ENCODE measurements at places on chromosomes 2 and 18.

DNA sequence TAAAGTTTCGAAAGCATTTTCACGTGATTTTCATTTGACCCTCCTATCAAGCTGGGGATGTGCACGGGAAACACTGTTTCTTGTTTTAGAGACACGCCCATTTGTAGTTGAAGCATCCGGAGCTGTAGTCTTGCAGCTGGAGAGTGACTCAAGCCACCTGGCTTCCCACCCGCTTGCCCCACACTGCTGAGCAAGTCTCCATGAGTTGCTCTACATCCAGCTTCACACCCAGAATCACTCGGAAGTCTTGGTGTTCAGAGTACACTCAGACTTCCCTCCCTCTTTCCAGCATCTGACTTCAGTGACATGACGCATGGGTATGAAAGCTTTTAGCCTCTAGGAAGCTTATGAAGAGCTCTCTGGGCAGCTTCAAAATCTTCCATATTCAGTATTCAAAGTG, 262.4 kb downstream of the NBAS start:
- no peak for DNase-seq

- no peak for DNase-seq
Observed at GRCh38 chr2:191169456-191170300, 18.9 kb upstream of the STAT4 start.

- DNase-seq = peak; percentile 76
Observed at GRCh38 chr2:11344956-11345677, 681 bp upstream of the ROCK2 start.

DNA sequence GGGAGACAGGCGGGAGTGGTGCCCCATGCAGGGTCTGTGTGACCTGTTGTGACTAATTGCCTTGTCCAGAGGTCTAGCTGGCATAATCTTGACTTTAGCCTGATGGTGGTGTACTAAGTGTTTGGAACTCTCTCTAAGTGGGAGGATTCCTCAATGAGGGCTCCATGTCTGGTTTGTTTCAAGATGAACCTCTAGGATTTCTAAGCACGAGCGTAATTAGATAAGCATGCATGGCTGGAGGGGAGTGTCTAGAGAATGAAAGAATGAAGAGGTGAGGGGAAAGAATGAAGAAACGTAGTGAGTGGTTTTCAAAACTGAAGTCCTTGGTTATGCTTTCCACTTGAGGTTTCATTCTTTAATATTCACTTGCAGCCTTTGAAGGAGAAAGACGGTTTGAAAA, 833.2 kb upstream of the GYPC start:
- DNase-seq = no peak

DNA sequence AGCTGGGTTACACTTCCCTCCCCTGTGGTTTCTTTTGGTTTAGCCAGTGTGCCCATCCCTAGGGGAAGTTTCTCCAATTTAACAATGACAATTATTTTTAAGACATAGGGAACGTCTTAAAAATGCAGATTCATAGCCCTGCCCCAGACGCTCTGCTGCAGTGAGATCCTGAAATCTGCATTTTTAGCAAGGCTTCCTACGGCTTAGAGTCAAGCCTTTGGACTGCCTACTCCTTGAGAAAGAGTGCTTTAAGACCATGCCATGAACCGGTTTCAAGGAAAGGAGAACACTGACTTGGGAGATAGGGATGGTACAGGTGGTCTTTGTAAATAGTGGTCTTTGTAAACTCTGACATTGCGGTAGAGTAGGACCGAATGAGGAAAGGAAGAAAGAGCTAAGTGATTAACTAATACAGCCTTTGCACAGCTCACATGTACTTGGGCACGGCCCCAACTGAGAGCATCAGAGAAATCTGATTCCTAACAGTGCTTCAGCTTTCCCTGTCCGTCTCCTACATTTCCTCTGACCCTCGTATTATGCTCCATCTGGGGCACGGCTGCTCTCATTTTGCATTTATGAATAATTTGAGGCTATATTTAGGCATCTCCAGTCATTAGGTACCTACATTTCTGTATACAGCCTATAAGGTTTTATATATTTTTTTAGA, 217.6 kb upstream of the TANK start:
- peak; percentile 15 for DNase-seq

DNA sequence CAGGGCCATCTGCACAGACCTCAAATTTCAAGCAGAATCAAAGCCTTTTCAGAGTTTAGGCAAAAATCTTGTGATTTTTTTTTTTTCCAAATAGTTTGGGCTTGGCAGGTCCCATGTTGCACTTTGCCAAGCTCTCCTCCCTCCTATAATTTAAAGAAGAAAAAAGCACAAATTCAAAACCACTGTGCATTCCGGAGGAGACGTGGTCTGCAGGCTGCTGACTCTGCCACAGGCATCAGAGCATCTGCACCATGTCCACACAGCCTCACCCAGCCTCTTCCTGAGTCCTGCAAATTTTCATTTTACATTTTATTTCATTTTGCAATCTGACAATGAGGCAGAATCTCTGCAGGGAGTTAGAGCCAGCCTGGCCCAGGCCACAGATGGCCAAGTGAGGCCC, 15.7 kb upstream of the GPC1 start:
- DNase-seq = no peak

GRCh38 chr18:961644-962355, 57.1 kb downstream of the ADCYAP1 start:
- DNase-seq = peak; percentile 16

DNA sequence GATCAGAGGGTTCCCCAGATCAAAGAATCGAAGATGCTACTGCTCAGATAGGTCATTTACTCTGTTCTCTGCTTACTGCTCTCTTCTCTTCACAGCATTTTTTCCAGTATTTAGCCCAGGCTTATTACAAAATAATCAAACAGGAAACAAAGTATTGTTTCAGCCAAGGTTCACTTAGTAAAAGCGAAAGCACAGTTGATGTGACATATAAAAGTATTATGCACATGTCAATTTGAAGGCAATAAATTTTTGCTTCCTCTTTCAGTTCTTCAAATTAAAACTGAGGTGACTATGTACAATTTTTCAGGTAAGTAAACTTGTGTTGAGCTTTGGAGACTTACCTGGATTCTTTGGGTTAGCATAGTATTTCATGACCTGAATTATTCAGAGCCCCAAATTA, 262.8 kb upstream of the CHST9 start:
- no peak for DNase-seq

DNA sequence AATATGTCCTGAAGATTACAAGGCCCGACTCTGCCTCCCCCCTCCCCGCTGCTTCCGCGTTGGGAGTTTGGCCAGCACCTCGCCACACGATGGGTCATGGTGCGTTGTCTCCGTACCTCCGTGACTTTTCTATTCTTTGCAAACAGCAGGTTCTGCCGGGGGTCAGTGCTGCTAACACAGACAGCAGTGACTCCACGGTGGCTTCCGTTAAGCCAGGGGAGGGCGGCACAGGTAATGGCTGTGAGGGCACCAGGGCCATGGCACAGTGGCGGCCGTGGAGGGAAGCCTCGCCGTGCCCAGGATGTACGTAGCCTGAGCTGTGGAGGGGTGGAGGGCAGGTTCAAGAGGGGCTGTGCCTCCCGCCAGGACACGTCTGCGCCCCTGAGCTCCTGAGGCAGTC, 115.5 kb downstream of the NFATC1 start:
- no peak for DNase-seq

GRCh38 chr2:209767316-209767715, 4.3 kb upstream of the UNC80 start:
- DNase-seq = no peak

- DNase-seq = no peak
Observed at GRCh38 chr2:71150082-71150816, 19.8 kb downstream of the MPHOSPH10 start.

- DNase-seq = no peak
Observed at GRCh38 chr2:162126111-162126519, 25.9 kb downstream of the GCG start.

DNA sequence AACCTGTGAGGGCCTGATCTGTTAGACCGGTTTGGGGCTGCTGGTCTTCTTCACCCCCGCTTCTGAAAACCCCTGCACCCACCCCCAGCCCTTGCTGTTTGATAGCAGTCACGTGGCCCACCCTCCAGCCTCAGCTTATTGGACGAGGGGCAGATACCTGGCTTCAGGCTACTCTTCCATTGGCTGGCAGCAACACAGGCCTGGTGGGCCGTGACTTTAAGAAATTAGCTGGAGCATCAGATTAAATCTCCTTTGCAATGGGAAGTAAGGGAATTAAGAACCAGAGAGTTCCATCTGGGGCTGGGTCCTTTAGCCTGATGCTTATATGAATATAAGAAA, 107.3 kb downstream of the KLHL29 start:
- no peak for DNase-seq

DNA sequence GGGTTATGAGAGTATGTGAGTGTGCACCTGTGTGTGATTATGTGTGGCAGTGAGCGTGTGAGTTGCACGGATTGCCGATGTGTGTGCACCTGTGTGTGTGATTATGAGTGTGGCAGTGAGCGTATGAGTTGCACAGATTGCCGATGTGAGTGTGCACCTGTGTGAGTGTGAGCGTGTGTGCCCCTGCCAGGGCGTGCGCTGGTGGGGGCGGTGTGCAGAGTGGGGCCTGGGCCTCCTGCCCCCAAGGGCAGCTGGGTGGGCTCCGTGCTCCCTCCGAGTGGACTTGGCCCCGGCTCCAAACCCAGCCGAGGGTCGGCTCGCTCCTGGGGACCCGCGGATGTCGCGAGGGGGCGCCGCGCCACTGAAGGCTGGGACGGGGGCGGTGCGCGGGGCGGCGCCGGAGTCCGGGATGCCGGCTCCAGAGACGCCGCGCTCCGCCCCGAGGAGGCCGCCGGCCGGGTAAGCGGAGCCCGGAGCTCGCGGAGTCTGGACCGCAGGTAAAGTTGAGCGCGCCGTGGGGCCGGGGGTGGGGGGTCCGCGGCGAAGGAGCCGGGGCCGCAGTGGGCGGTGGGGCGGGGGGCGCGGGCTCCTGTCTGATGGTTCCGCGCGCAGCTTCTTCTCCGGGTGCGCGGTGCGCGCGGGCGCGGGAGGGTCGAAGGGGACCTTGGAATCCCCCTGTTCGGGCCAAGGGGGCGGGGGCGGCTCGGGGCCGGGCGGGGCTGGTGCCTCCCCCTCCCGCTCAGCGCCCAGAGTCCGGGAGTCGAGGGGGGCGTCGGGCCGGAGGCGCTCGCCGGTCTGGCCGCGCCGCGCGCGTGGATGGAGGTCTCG, at the start of gene KCNG2:
Gene KCNG2, plus strand, starts transcription at position 421 of the 828 bp plus-strand sequence. CDS start 65,730 bp downstream, outside the sequence.
- no peak for DNase-seq

All from SJCRH30 (cell line).